Endothelial cell (in vitro differentiated cells): ENCODE measurements at places on chromosomes 2 and 18. TPM values are rescaled to one million over a fixed set of nuclear protein-coding genes. Genes with fewer than 3 reads are reported as not detected.

Gene ARHGEF33
- total RNA-seq = 0.69 TPM

DNA sequence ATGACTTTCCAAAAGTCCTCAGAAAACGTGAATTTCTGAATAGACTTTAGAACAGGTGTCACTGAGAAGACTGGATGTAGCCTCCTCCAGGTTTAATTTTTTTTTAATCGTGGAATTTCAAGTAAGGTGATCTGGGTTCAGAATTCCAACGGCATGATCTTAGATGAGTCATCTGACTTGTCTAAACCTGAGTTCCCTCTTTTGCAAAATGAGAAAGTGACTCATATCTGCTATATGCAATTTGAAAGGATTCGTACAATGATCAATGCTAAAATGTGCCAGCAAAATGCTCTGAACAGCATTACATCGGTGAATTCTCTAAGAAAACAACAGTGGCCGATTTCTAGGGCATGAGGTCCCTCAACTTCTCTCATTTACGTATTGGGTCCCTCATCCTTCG is 69.1 kb upstream of the ZNF516 start:
- no peak for DNase-seq

DNA sequence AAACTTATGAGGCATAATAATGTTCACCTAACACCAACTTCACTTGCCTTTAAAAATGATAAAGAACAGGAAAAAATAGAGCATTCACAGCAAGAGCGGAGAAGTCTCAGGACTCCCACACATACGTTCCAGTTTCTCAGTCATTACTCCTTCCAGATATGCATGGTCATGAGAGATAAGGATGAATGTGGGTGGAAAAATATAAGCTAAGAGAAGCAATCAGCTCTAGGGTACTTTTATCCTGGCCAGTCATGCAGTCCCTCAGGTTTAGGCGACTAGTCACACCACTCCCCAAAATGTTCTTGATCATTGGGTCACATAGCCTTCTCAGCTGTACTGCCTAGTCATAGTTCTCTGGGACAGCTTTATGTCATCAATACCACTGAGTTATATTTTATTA is 29.2 kb upstream of the CCDC178 start:
- no peak for DNase-seq

Gene NYAP2
- not detected for total RNA-seq

GRCh38 chr2:95034221-95034620 is 8.7 kb downstream of the MAL start:
- no peak for DNase-seq
